ENCODE measurements at places on chromosomes 12 and 14. TPM values are rescaled to one million over a fixed set of nuclear protein-coding genes. Genes with fewer than 3 reads are reported as not detected.
A peak's percentile ranks its signal among the peaks of the same experiment; 100 is the strongest.

- H3K4me3 ChIP-seq, result no peak overlapping the region
- H3K27me3 ChIP-seq, result no peaks in the 10 kb centered on the region
- no peak overlapping the region for H3K27ac ChIP-seq
- H3K36me3 ChIP-seq, result no peaks in the 10 kb centered on the region
Measured at GRCh38 chr14:28119849-28120248, 646.7 kb upstream of the FOXG1 start.

DNA sequence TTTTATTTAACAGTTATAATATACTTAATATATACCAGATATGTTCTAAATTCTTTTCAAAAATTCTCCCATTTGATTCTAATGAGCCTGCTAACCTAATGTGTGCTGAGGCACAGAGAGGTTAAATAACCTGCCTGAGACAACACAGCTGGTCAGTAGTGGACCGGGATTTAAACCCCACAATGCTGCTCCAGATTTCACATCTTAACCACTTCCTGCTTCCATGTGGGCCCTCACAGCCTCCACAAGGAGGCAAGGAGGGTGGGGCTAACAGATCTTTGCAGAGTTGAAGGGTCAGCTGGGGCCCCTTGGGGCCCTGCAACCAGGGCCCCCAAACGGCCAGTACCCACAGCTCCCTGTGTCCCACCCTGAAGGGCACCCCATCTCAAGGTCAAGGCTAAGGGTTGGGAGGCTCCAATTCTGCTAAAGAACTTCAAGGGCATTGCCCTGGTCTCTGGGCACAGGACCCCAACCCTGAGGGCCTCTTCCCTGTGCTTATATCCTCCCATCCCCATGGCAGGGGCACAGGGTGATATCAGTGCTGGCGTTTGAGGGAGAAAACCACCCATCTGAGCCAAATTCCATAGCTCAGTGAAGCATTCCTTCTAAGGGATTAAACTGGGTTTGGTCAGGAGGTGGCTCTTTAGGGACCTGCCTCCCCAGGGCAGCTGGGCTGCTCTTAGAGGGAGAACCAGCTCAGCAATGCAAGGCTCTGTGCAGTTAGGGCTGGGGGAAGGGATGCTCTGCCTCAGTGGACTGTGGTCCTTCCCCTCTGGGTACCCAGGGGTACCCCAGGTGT, 2.2 kb downstream of the KRT80 start:
- no peak for DNase-seq
- no peaks in the 10 kb centered on the region for H3K27me3 ChIP-seq
- no peak overlapping the region for H3K27ac ChIP-seq
- H3K4me1 ChIP-seq, result peaks cover 17% of the 10 kb centered on the region
- H3K4me3 ChIP-seq, result no peak overlapping the region

DNA sequence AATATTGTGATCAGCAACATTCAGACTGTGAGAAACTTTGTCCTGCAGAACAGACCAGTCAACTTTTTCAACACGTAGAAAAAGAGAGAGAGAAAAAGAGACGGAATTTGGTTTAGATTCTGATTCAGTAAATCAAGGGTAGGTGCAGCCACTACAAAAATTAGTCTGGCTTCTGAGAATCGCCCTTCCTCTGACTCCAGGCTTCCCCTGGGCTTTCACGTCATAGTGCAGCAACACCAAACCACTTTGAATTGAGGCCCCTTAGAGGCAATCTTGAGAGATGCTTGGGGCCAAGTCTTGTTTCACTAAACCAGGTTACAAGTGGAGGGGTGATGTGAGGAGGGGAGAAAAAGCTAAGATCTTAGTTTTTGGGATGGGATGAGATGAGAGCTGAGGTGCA, 37.5 kb upstream of the PTGR2 start:
- DNase-seq, result no peak
- no peak overlapping the region for H3K27ac ChIP-seq
- no peaks in the 10 kb centered on the region for H3K4me1 ChIP-seq
- H3K36me3 ChIP-seq, result no peaks in the 10 kb centered on the region
- no peak overlapping the region for H3K4me3 ChIP-seq
- no peaks in the 10 kb centered on the region for H3K27me3 ChIP-seq

- no peak overlapping the region for H3K4me3 ChIP-seq
- DNase-seq, result no peak
- no peaks in the 10 kb centered on the region for H3K27me3 ChIP-seq
- no peaks in the 10 kb centered on the region for H3K36me3 ChIP-seq
Measured at GRCh38 chr14:79788346-79788745, 423.0 kb downstream of the DIO2 start.

DNA sequence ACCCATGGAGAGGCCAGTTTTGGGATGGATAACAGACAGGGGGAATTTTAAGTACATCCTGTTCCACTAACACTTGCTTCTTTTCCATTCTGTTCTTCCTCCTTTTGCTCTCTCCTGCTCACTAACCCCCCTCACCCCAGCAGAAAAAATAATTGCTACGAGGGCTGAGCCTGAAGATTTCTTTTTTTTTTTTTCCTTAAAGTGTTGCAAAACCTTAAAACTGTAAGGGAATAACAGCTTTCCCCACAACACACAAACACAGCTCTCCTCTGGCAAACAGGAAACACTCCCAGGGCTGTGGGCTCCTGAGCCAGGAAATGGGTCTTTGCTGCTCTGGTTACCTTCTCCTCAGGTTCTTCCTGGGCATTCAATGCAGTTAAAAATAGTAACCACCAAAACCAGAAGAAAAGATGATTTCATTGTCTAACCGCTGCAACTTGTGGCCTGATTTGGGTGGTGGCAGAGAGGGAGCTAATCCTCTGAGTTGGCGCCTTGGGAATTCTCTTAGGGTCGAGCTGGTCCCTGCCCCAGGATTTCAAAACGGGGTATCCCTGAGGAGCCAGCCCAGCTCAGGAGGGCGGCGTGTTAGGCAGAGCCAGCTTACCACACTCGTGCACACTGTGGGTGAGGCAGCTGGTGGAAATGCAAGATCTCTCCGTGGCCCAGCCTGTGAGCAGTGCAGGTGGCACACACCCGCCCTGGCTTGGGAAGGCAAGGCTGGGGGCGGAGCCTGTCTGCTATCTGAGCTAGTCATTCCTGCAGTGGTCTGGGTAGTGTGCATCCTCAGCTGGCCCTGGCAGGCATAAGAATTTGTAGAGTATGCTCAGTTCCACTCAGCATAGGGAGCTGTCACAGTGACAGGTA, 17.1 kb upstream of the EMP1 start:
- H3K27me3 ChIP-seq, result no peaks in the 10 kb centered on the region
- H3K36me3 ChIP-seq, result no peaks in the 10 kb centered on the region
- no peaks in the 10 kb centered on the region for H3K4me1 ChIP-seq
- DNase-seq, result peak; percentile 71
- peak overlapping the region; percentile 12 for H3K27ac ChIP-seq

DNA sequence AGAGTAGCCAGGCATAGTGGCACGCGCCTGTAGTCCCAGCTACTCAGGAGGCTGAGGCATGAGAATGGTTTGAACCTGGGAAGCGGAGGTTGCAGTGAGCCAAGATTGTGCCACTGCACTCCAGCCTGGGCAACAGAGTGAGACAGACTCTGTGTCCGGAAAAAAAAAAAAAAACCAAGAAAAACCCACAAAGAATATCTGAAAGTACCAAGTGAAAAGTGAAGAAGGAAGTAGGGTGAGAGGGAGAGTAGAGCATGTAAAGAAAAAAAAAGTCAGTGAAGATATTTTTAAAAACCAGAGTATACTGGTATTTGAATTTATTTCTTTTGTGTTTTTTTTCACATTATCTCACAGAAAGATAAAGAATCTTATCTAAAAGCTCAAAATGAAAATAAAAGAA, 43.3 kb upstream of the ISM2 start:
- no peaks in the 10 kb centered on the region for H3K27me3 ChIP-seq
- no peak overlapping the region for H3K4me3 ChIP-seq

DNA sequence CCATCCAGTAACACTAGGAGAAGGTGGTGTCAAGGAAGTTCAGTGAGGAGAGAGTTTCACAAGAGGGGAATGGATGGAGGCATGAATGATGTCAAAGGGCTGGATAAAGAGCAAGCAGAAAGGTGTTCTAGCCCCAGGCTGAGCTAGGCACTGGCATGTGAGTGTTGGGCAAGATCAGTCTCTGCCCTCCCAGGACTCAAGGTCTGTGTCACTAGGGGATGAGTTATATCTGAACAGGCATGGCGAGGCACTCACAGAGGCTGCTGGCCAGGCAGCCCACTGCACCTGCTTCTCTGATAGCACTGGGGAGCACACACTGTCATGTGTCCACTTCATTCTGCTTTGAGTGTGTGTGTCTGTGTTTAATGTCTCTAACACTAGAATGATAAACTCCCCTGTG, 903.8 kb downstream of the BCL11B start:
- no peak overlapping the region for H3K27ac ChIP-seq
- DNase-seq, result no peak
- H3K36me3 ChIP-seq, result no peaks in the 10 kb centered on the region
- no peaks in the 10 kb centered on the region for H3K4me1 ChIP-seq
- H3K4me3 ChIP-seq, result no peak overlapping the region
- no peaks in the 10 kb centered on the region for H3K27me3 ChIP-seq

GRCh38 chr12:26790645-26790994, 42.4 kb downstream of the ITPR2 start:
- no peaks in the 10 kb centered on the region for H3K27me3 ChIP-seq
- no peaks in the 10 kb centered on the region for H3K36me3 ChIP-seq
- peak overlapping the region; percentile 41 for H3K27ac ChIP-seq
- H3K4me1 ChIP-seq, result peaks cover 43% of the 10 kb centered on the region
- no peak for DNase-seq
- H3K4me3 ChIP-seq, result no peak overlapping the region

GRCh38 chr14:103943673-103944072, 1.3 kb upstream of the RD3L start:
- no peaks in the 10 kb centered on the region for H3K4me1 ChIP-seq
- H3K4me3 ChIP-seq, result no peak overlapping the region
- no peak for DNase-seq
- H3K27me3 ChIP-seq, result peaks cover 49% of the 10 kb centered on the region
- no peak overlapping the region for H3K27ac ChIP-seq

DNA sequence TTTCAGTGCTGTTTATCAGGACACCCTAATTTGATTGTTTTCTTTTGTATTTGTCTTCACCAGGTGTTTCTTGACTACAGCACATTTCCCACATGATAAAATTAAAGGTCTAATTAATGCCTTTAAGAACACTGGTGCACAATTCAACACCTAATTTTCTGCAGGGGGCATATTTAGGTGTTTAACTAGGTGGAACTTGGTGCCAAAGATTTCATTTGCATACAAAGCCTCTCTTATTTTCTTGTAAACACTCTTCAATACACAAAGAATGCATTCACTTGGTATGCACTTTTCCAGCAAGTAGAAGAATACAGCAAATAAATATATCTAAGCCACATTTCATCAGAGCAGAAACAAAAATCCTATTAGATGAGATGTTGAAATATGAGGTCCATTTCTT, 646.2 kb upstream of the FOXG1 start:
- no peak for DNase-seq
- no peaks in the 10 kb centered on the region for H3K36me3 ChIP-seq
- no peak overlapping the region for H3K4me3 ChIP-seq

GRCh38 chr12:75337905-75338304, 3.4 kb downstream of the GLIPR1L1 start:
- H3K4me1 ChIP-seq, result no peaks in the 10 kb centered on the region
- no peak for DNase-seq
- no peak overlapping the region for H3K4me3 ChIP-seq
- no peak overlapping the region for H3K27ac ChIP-seq

DNA sequence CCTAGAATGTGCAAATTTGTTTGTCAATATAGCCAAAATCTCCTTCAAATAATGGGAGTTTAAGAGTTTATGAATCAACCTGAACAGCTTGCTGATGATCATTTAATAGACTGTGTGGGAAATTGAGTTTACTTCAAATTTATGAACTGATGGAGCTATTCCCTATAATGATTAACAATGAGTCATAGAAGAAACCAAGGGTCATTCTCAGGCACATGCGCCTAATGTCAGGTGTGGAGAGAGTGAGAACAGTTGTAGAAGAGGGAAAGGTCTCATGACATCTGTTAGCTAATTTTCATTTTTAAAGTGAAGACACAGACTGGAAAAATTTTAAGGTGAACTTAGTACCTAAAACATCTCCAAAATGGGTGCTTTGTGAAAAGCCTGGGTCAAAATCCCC, 191.8 kb downstream of the BMP4 start:
- H3K4me3 ChIP-seq, result no peak overlapping the region
- H3K27ac ChIP-seq, result no peak overlapping the region
- no peaks in the 10 kb centered on the region for H3K27me3 ChIP-seq

DNA sequence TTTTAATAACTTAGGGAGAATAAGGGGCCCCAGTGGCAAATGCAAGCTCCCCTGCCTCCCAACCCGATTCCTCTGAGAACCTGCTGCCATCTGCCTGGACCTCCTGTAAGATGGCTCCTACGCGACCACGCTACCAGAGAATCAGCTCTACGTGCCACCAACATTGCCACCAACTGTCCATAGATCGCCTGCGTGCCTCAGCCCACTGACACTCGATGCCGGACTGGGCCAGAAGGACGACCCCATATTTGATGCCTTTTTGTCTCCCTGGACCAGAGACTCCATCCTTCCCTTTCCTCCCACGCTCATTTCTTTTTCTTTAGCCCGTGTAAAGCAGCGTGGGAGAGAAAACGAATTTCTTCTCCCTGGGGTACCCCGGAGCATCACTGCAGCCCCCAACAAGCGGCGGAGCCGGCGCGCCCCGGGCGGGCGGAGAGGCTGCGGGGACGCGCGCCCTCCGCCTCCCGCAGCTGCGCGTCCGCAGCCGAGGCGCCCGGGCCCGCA, 565 bp upstream of the KLHL42 start:
- no peaks in the 10 kb centered on the region for H3K36me3 ChIP-seq
- H3K27me3 ChIP-seq, result no peaks in the 10 kb centered on the region
- H3K4me3 ChIP-seq, result peak overlapping the region; percentile 86
- DNase-seq, result peak; percentile 14

GRCh38 chr12:92546635-92547348, 156.0 kb upstream of the PLEKHG7 start:
- H3K4me3 ChIP-seq, result no peak overlapping the region
- H3K36me3 ChIP-seq, result no peaks in the 10 kb centered on the region
- peak overlapping the region; percentile 51 for H3K27ac ChIP-seq
- no peak for DNase-seq
- peaks cover 36% of the 10 kb centered on the region for H3K4me1 ChIP-seq
- H3K27me3 ChIP-seq, result no peaks in the 10 kb centered on the region

GRCh38 chr14:49972823-49973222, 79.9 kb downstream of the ARF6 start:
- H3K36me3 ChIP-seq, result no peaks in the 10 kb centered on the region
- peak; percentile 74 for DNase-seq
- peaks cover 44% of the 10 kb centered on the region for H3K4me1 ChIP-seq
- H3K27ac ChIP-seq, result peak overlapping the region; percentile 89
- H3K27me3 ChIP-seq, result no peaks in the 10 kb centered on the region
- peak overlapping the region; percentile 2 for H3K4me3 ChIP-seq

DNA sequence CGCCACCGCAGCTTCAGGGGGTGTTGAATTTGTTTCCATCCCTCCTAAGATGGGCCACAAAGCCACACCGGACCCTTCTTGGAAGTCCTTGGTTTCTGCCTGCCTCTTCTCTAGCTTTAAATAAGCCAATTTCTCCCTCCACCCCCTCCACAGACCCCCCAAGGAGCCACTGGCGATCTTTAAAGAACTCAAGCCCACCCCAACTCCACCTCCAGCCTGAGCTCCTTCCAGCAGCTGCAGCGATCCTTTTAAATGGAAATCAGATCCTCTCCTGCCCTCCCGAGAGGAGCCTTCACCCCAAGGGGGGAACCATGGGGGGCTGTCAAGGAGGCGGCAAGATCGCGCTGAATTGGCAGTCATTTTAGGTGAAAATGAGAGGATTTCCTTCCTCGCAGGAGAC, 133.1 kb downstream of the NCOR2 start:
- peaks cover 11% of the 10 kb centered on the region for H3K36me3 ChIP-seq
- no peaks in the 10 kb centered on the region for H3K27me3 ChIP-seq
- peak overlapping the region; percentile 21 for H3K27ac ChIP-seq

- no peak for DNase-seq
- H3K27me3 ChIP-seq, result peaks cover 94% of the 10 kb centered on the region
- H3K36me3 ChIP-seq, result no peaks in the 10 kb centered on the region
Measured at GRCh38 chr14:100726550-100727085, at the start of gene DLK1. Gene DLK1, plus strand, starts transcription at chr14:100726892. Its CDS starts 177 bp downstream, at chr14:100727069.

Gene CD163
- 26.6 TPM for total RNA-seq

Gene TAS2R20
- total RNA-seq, result 5.6 TPM

Gene SERPINA1
- total RNA-seq, result 35.2 TPM

Gene TOX4
- total RNA-seq, result 30.8 TPM
